ENCODE measurements at places on chromosomes 6 and 20. TPM values are rescaled to one million over a fixed set of nuclear protein-coding genes. Genes with fewer than 3 reads are reported as not detected.

RIPPLY2 gene
- total RNA-seq: 0.84 TPM

CYB5R4 gene
- total RNA-seq: 13.1 TPM

NEDD9 gene
- total RNA-seq: 34.7 TPM

CD83 gene
- 1.9 TPM for total RNA-seq

MATN4 gene
- total RNA-seq: 0.12 TPM

FAM162B gene
- 0.15 TPM for total RNA-seq

RHAG gene
- 0.10 TPM for total RNA-seq

TSHZ2 gene
- total RNA-seq: not detected

GRIK2 gene
- 0.28 TPM for total RNA-seq

HLA-DRB5 gene
- total RNA-seq: not detected

BPIFB3 gene
- total RNA-seq: not detected

SLC4A11 gene
- total RNA-seq: 7.8 TPM

CST4 gene
- not detected for total RNA-seq

ZNF184 gene
- 3.0 TPM for total RNA-seq

MOXD1 gene
- 1.6 TPM for total RNA-seq

TPD52L2 gene
- total RNA-seq: 119 TPM

PGBD1 gene
- 4.8 TPM for total RNA-seq

OR2B6 gene
- not detected for total RNA-seq

ZNF76 gene
- 8.8 TPM for total RNA-seq

ADGB gene
- not detected for total RNA-seq

C6orf15 gene
- total RNA-seq: not detected

NFATC2 gene
- total RNA-seq: 7.5 TPM

IRF4 gene
- 0.07 TPM for total RNA-seq

RPS18 gene
- 2,760 TPM for total RNA-seq

CCN6 gene
- not detected for total RNA-seq

ERVFRD-1 gene
- not detected for total RNA-seq

BNIP5 gene
- not detected for total RNA-seq

RAB44 gene
- total RNA-seq: 0.06 TPM

TBC1D20 gene
- 30.9 TPM for total RNA-seq

ADGRB3 gene
- not detected for total RNA-seq

APCDD1L gene
- total RNA-seq: not detected

All from A549 treated with RU486 at 1 μM for 4 hours (cell line).